CD14-positive monocyte (primary cell): ENCODE measurements at places on chromosomes 3 and 15. TPM values are rescaled to one million over a fixed set of nuclear protein-coding genes. Genes with fewer than 3 reads are reported as not detected.

DNA sequence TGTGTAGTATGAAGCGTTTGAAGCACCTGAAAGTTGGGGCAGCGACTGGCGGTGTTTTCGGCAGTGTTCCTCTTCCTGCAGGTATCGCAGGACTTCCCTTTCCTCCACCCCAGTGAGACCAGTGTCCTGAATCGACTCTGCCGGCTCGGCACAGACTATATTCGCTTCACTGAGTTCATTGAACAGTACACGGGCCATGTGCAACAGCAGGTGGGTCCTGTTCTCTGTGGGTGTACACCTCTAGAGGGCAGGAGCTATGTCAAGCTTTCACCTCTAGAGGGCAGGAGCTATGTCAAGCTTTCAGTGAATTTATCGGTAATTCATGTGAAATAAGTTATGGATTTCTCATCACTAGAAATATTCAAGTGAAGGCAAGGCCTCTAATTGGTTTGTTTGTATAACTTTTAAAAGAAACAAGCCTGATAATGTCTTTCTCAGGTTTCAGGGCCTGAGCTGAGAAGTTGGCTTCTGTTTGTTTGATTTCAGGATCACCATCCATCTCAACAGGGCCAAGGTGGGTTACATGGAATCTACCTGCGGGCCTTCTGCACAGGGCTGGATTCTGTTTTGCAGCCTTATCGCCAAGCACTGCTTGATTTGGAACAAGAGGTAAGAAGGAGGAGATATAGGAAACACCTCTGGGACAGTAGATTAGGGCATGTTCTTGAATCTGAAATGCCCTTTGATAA, 5.3 kb downstream of the TUBGCP4 start:
- peak; percentile 7 for DNase-seq

GRCh38 chr3:123134671-123135070, 67.1 kb upstream of the SEC22A start:
- DNase-seq: no peak

GRCh38 chr3:89392991-89393390, 285.6 kb downstream of the EPHA3 start:
- no peak for DNase-seq

DNA sequence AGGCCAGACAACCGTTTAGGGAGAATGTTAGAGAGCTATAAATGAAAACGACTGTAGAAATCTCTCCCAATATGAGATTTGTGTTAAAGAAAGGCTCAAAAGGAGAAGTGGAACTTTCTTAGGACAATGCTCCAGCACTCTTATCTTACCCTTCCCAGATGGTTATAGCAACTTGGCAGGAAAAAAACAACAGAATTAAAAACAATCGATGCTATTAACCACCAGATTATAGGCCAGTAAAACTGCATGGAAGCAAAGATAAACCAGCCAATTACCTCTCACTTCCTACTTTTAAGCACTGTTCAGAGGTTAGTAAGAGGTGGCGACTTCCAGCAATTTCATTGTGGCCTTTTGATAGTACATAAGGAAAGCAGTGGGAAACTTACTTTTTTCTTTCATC, 72.9 kb downstream of the TMCC1 start:
- DNase-seq: peak; percentile 20

- DNase-seq: no peak
These were observed 37.2 kb downstream of the AADACL2 start for GRCh38 chr3:151770956-151771355.

GRCh38 chr3:46540550-46540949, 25.6 kb downstream of the LRRC2 start:
- DNase-seq: no peak

DNA sequence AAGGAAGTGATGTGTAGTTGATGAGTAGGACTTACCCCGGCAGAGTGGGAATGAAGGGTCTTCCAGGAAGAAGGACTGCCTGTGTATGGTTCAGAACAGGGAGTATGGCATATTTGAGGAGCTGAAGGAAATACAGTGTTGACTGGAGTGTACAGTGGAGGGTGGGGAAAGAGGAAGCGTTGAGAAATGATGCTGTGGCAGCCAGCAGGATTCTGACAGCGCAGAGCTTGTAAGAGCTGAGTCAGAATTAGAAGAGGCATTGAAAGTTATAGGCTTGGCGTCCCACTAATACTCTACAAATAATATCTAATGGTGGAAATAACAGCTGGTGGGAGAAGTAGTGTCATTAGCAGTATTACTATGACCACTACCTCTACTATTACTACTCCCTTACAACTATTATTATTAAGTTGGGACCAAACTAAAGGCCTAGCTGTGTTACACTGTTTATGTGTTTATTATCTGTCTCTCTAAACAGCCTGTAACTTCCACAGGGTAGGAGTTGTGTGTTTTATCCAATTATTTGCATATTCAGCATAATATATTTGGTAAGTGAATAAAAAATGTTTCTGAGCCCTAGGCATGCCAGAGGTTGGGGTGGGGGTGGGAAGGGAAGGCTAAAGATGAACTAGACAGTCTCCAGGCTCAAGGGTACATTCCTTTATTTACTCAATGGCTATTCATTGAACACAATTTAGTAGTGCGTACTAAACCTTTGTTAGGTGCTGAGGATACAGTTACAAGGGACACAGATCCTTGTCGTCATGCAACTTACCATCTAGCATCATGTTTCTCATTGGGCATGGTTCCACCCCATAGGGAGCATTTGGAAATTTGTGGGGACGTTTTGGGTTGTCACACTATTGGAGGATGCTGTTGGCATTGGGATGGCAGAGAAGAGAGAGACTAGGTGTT, 428.8 kb upstream of the ONECUT1 start:
- no peak for DNase-seq

DNA sequence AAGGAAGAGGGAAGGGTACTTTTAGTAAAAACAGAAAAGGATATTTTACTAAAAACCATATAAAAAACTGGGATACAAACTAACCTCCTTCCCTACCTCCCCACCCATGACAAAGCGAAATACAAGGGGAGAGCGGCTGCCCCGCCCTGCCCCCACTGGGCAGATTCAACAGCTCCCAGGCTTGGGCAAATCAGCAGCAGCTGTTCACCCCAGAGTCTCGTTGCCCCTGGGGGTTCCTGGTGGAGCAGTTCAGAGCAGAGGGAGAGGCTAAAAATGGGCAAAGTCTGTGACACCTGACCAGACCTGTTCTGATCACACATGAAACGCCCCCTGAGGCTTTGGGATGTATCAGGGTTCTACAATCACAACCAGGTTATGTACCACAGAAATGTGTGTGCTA, 2.5 kb upstream of the ETFA start:
- DNase-seq: no peak

GRCh38 chr3:150296966-150297365, 111.1 kb upstream of the TSC22D2 start:
- no peak for DNase-seq

- DNase-seq: peak; percentile 55
These were observed 292.7 kb upstream of the PROK2 start for GRCh38 chr3:72077473-72078259.

DNA sequence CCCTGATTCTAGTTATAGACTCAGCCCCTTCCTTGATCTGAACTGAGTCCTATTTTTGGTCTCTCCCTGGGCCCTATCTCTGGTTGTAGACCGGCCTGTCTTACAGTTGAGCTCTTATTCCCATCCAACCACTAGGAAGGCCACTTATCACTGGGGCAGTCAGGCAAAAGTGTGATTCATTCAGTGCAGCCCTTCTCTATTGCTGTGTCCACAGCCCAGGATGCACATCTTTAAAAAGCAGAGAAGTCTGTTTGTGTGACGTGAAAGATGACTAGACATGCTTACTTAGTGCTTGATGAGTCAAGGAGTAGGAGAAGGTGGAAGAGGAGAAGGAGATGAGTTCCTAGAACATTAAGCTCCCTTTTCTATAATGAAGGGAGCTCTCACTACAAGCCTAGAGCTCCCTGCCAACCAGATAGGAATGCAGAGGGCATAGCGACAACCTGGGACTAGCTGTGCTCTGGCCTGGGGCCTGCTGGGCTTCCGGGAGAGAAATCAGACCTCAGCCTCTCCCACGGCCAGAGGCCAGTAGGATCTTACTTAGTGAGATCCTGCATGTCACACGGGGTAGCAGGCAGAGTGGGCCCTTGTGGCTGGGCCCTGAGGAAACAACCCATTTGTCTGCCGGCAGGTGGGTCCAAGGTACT, 25.7 kb downstream of the INSYN1 start:
- DNase-seq: no peak

DNA sequence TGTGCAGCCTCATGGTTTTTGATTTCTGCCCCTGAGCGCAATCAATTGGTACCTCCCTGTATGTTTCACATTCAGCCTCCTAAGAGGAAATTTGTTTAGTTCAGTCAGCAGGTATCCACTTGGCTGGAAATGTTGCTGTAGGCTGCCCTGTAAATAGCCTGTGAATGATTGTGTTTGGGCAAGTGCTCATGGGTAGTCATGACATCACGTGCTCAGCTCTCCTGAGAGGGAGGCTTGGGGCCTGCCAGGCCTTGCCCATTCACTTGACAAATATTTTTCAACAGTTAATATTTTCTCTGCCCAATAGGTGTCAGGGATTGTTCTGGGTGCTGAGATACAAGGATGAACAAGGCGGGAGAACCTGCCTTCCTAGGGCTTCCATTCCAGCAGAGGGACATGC, 13.3 kb downstream of the HRH1 start:
- DNase-seq: no peak

- peak; percentile 51 for DNase-seq
These were observed 27.1 kb upstream of the C3orf49 start for GRCh38 chr3:63791974-63792373.

- no peak for DNase-seq
These were observed 154.6 kb downstream of the APBA2 start for GRCh38 chr15:29040370-29040751.

GRCh38 chr15:39628144-39628508, 47.2 kb downstream of the THBS1 start:
- no peak for DNase-seq

- DNase-seq: no peak
These were observed 11.6 kb downstream of the PCSK6 start for GRCh38 chr15:101477851-101478362.

DNA sequence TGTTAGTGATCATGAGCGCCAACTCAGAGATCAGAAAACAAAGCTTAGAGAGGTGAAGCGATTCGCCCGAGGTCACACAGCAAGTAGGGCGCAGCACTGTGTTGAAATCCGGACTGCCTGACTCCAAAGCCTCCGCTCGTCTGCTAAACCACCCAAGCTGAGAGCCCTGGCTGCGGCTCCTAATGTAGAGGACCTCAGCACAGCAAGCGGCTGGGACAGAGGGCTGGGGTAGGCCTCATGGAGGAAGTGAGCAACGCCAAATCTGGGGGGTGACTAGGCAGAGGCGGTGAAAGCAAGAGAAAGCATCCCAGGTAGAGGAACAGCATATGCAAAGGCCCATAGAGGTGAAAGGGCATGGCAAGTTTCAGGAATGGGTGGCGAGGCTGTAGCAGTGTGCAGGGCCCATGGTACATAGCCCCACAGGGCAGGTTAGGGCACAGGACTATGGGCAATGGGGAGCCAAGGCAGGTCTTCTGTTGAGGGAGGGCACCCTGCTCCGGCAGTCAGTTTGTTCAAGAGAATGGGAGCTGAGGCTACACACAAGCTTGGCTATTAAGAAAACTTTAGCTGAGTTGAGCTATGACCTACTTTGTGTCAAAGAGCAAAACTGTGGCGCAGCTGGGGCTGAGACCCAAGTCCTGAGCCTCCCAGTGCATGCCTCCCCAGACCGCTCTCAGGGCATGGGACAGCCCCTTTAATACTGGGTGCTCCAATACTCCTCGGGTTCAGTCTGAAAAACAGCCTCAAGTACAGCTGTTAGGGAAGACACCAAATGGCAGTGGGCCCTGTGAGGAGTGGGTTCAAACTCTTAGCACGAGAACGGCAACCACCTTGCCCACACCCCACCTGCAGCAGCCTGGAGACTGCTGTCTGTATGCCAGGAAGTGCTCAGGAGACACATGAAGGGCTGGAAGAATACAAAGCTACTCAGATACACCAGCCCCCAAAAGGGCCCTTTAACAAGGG, 988 bp upstream of the CFAP92 start:
- no peak for DNase-seq

DNA sequence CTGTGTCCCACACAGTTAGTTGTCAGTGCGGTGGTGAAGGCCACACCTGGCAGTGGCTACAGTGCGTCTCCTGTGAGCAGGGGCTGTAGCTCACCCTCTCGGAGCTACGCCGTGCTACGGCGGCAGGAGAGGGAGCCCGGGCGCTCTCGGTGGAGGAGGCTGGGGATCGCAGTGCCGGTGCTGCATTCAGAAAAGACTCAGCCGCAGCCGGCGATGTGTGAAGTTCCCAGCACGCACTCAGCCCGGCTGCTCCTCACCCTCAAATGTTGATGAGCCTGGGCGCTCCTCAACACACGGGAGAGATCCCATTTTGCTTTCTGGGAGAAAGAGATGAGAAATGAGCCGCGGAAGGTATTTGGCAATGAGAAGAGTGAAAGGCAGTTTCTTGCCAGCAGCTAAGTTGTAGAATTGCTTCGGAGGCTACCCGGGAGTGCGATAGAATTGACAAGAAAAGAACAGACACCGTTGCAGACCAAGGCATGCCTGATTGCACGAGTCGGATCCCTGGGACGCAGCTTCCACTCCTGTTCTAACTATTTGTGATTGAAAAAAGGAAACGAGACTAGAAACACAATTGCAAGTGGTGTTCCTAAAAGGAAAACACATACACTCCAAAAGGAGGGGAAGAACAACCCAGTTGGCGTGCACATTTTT, at the start of gene UNC13C:
Gene UNC13C, plus strand, starts transcription at position 189 of the 654 bp plus-strand sequence. CDS start 34,463 bp downstream, outside the sequence.
- no peak for DNase-seq

GRCh38 chr3:18245721-18246120, 179.4 kb downstream of the SATB1 start:
- DNase-seq: no peak

GRCh38 chr3:11136830-11137626, 17.3 kb upstream of the HRH1 start:
- no peak for DNase-seq

Gene CDC25A
- not detected for polyA plus RNA-seq

Gene DUOXA2
- not detected for polyA plus RNA-seq

Gene PRR20G
- polyA plus RNA-seq: not detected in 2 replicates

Gene CYP1A1
- not detected for polyA plus RNA-seq

Gene THRB
- polyA plus RNA-seq: 0.05 TPM in 1 of 2 replicates, not detected in the other

Gene ABHD14A
- 13.2 TPM for polyA plus RNA-seq

Gene CCDC33
- polyA plus RNA-seq: not detected in 2 replicates

Gene AADACL2
- not detected for polyA plus RNA-seq

Gene TAMM41
- polyA plus RNA-seq: 5.0 TPM
